ENCODE measurements at places on chromosomes 16 and 17. TPM values are rescaled to one million over a fixed set of nuclear protein-coding genes. Genes with fewer than 3 reads are reported as not detected.

DNA sequence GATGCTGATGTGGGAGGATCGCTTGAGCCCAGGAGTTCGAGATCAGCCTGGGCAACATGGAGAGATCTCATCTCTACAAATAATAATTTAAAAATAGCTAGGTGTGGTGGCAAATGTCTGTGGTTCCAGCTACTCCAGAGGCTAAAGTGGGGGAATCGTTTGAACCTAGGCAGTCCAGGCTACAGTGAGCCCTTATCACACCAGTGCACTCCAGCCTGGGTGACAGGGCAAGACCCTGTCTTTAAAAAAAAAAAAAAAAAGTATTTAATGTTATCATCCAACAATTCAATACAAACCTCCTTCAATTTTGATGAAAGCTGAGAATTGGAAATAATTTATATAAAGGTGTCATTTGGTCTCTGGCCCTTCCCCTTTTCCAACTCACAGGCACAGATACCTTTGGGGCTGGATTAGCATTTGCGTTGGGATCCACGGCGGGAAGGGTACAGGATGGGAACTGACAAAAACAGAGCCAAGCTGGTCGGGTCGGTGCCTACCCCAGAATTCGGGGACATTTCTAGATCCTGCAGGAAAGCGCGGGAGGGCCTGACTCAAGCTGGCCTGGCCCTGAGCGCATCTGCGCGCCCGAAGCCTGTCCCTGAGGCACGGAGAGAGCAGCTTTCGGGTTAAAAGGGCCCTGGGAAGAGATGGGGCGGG, 860 bp upstream of the DCAF7 start:
- no peaks in the 10 kb centered on the region for H3K36me3 ChIP-seq
- H3K27me3 ChIP-seq: no peaks in the 10 kb centered on the region

GRCh38 chr16:82990155-82990554, 363.4 kb downstream of the CDH13 start:
- H3K4me3 ChIP-seq: no peak overlapping the region
- no peak overlapping the region for H3K27ac ChIP-seq
- no peaks in the 10 kb centered on the region for H3K4me1 ChIP-seq
- H3K36me3 ChIP-seq: no peaks in the 10 kb centered on the region
- H3K27me3 ChIP-seq: no peaks in the 10 kb centered on the region
- no peak for DNase-seq

DNA sequence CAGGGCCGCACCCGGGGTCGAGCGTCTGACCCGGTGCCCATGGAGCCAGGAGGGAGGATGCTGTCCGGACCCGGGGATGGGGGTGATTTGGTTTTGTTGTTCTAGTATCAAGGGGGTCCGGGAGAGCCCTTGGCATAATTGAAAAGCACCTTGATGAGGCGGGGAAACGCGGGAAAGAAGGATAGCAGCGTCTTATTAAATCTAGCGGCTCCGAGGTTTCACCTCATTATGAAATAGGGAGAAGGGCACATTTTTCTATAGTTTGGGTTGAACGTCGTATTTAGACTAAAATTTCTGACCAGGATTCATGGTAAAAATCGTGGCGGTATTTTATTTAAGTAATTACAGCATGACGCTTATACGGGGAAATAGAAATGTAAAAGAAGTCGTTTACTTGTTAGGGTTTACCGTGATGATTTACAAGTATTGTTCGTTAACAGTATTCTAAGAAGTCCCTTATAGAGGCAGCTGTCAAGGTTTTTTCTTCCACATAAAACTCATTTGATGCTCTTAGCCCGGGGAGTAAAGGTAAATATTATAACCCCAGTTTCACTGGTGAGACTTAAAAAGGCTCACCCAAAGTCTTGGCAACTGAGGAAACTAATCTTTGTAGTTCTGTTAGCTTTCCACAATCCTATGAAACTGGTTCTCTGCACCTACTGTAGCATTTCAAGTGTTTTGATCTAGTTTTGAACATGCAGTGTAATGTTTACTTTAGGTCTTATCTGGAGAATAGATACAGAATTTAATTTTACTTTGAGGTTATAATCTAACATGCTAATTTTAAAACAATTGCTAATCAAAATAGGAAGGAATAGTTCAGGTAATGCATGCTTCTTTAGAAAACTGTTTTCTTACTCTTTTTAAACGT, 756 bp downstream of the LUC7L3 start:
- no peaks in the 10 kb centered on the region for H3K4me1 ChIP-seq
- no peak for DNase-seq
- peak overlapping the region; percentile 88 for H3K4me3 ChIP-seq
- H3K36me3 ChIP-seq: no peaks in the 10 kb centered on the region
- no peaks in the 10 kb centered on the region for H3K27me3 ChIP-seq

The MVP gene
- 709 TPM for total RNA-seq

The LPO gene
- total RNA-seq: 9.0 TPM
